ENCODE measurements at places on chromosomes 2 and 18. TPM values are rescaled to one million over a fixed set of nuclear protein-coding genes. Genes with fewer than 3 reads are reported as not detected.

- DNase-seq, result no peak
Observed at GRCh38 chr2:96747061-96747617, 7.3 kb upstream of the LMAN2L start.

The SLC4A5 gene
- polyA plus RNA-seq, result 1.5 TPM

- no peak for DNase-seq
Observed at GRCh38 chr2:74371421-74371820, 8.7 kb downstream of the DCTN1 start.

- DNase-seq, result no peak
Observed at GRCh38 chr2:195443926-195444325, 213.1 kb upstream of the SLC39A10 start.

- no peak for DNase-seq
Observed at GRCh38 chr2:223925106-223925505, 20.0 kb downstream of the WDFY1 start.

- DNase-seq, result no peak
Observed at GRCh38 chr2:84077496-84077895, 381.6 kb downstream of the SUCLG1 start.

- no peak for DNase-seq
Observed at GRCh38 chr2:151361674-151362370, 4.4 kb downstream of the TNFAIP6 start.
